ENCODE measurements at places on chromosomes 6 and 20.
A peak's percentile ranks its signal among the peaks of the same experiment; 100 is the strongest.

DNA sequence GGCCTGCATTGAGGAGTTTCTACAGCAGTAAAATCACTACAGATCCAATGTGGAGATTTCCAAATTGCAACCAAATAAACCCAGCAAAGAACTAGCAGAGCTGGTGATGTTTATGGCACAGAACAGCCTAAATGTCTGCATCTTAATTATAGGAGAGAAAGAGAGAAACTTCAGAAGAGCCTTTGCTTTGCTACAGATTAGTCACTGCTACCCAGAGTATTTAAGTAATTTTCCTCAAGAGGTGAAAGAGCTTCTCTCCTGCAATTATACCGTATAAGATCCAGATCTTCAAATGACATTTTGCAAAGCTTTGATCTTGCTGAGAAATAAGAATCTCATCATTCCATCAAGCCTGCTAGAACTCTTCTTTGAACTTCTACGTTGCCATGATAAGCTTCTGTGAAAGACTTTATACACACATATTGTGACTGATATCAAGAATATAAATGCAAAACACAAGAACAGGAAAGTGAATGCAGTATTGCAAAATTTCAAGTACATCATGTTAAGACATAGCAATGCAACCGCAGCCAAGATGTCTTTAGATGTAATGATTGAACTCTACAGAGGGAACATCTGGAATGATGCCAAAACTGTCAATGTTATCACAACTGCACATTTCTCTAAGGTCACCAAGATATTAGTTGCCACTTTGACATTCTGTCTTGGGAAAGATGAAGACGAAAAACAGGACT lies 48.0 kb downstream of the MKKS start:
- DNase-seq: no peak

- no peak for DNase-seq
These were observed 5.4 kb upstream of the ZNF217 start for GRCh38 chr20:53599044-53599362.

DNA sequence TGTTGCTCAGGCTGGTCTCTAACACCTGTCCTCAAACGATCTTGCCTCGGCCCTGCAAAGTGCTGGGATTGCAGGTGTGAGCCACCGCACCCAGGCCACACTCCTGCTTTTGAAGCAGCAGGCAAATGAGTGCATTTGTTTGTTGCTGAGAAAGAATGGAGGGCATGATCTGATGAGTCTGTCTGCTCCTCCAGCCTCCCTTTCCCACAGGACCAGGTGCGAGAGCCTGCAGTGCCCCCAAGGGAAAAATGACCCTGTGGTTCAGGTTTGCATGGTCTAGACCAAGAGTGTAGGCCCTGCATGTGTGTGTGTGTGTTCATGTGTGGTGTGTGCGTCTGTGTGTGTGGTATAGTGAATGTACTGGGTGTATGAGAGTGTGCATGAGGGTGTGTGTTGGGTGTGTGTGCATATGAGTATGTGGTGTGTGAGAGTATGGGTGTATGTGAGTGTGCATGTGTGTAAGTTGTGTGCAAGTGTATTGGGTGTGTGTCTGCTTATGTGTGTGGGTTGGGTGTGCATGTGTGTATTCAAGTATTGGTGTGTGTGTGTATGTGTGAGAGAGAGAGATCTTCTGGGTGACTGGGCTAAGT lies 22.8 kb upstream of the FOXC1 start:
- no peak for DNase-seq

DNA sequence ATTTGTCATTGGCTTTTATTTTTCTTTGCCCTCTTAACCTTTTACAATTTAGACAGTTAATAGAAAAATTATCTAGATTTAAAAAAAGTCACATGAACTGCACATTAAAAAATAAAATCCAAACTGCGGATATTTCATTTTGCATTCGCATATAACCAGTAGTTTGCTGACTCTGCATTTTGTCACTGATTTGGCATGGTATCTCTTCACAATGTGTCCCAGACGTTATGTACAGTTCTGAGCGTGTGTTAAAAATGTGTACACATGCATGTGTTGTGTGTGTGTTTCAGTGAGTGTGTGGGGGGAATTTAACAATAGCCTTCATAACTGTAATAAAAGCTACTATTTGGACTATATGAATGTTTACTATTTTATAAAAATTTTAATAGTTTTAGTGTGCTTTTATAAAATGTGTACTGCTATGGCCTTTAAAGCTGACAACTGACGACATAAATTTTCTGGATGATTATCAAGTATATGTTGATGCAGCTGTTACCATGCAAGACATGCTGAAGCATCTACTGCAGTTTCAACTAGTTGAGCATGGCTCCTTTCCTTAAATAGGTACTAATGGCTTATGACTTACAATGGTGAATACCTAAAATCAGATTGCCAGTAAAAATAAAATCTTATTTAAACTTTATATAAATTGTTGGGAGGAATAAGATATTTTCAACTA lies 67.7 kb downstream of the HMGCLL1 start:
- DNase-seq: no peak

DNA sequence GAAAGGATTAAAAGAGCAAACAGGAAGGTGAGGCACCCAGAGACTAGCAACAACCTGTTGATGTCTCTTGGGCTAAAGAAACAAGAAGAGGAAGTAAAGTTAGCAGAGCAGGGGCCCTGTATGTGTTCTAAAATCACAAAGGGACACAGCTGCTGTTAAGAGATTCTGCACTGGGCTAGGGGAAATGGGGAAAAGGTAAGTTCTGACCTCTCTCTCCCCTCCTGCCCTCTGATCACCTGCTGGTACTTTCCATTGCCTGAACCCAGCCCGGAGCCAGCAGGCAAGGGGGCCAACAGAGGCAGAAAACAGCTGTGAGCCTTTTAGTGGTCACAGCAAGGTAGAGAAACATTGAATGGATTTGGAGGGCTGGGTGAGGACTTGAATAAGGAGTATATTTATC lies 13.5 kb upstream of the CNR1 start:
- DNase-seq: no peak

DNA sequence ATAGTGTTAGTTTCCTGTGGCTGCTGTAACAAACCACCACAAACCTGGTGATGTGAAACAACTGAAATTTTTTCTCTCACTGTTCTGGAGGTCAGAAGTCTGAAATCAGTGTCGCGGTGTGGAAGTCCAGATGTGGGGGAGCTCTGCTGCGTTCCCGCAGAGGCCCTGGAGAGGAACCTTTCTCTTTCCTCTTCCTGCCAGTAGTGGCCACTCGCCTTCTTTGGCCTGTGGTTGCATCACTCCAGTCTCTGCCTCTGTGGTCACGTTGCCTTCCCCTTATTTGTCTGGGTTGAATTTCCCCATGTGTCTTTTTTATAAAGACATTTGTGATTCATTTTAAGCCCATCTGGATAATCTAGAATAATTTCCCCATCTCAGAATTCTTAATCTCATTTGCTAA lies 295.5 kb upstream of the FLRT3 start:
- peak; percentile 16 for DNase-seq

DNA sequence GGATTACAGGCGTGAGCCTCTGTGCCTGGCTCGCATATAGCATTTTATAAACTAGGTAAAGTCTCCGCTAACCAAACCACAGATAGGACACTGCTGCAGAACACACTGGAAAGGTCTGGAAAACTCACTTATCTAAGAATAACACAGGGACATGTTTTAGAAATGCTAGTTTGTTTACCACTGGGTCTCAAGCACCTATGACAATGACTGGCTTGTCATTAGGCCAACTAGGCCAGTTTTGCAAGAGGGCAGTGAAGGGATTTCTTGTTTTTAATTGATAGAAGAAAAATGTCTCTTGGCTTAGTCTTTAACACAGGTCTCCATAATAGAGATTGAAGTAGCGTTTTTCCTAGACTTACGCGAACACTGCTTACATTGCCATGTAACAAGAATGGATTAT lies 201.4 kb downstream of the TMEM242 start:
- DNase-seq: no peak

DNA sequence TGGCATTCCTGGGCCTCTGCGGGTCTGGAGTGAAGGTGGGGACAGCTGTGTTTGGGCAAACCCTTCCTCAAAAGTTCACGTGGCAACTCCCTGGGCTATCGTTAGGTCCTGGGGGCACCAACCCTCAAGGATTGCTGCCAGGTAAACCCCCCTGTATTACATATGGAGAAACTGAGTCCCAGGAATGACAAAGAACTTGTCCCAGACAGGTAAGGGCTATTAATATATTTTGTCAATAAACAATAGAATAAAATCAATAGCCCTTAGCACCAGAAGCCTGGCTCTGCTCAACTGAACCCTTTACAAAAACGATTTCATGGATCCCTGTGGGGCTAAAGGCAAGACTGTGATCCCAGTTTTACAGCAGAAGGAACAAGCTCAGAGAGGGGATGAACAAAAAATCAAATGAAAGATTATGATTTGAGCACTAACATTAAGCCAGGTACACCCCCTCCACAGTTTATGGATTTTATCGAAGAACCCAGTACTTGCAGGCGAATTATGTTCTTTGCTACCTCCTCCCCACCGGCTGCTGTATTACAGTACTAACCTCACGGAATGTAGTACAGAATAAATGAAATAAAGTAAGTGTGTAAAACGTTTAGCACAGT lies 2.7 kb downstream of the ID1 start:
- no peak for DNase-seq

DNA sequence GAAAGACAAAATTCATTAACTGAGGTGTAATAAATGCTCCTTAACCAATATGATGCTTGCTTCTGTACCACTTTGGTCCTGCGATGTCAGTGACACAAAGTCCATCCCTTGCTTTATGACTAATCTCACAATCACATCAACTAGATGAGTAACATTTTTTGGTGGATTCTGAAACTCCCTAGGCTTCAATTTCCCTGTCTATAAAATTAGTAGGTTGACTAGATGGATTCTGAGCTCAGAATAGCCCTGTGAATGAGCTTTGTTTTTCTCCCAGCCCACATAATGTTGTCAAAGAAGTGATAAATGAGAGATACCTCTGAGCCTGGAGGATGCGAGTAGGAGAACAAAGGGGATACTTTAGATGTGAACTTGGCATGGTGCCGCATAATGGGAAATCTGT lies 9.1 kb downstream of the TXLNB start:
- DNase-seq: no peak

DNA sequence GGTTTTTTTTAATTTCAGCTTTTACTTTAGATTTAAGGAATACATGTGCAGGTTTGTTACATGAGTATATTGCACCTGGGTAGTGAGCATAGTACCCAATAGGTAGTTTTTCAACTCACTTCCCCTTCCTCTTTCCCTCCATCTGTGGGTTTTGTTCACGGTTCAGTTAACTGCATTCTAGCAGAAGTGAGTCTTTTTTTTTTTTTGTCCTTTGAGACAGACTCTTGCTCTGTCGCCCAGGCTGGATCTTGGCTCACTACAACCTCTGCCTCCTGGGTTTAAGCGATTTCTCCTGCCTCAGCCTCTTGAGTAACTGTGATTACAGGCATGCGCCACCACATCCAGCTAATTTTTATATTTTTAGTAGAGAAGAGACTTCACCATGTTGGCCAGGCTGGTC lies 8.7 kb downstream of the UBR2 start:
- no peak for DNase-seq

- DNase-seq: no peak
These were observed 136.8 kb upstream of the TCF21 start for GRCh38 chr6:133752129-133752528.

DNA sequence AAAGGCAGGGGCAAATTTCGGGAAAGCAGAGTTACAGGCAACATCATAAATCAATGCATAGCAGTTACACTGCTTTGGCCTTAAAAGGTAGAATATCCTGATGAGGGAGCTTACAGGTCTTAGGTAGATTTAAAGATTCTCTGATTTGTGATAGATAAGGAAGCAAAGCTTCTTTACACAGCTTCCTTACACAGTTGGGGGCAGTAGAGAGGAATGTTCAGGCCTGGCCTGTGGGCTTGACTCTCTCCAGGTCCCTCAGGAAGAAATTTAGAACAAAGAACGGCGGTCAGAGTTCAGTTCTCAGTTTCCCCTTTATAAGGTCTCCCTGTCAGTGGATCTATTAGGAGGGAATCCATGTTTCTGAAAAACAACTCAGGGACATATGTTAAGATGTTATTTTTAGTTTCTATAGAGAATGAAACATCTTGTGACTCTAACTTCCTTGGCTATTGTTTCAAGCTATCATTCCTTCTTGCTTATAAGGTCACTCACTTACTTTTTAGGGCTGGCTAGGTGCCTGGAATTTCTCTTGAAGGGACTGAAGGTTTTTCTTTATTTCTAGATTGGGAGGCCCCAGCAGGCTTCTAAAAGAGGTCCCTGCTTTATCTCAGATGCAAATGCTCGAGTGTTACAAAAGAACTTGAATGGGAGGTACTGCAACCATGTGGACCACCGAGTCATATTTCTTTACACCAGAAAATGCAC lies 11.8 kb downstream of the HLA-B start:
- DNase-seq: no peak

DNA sequence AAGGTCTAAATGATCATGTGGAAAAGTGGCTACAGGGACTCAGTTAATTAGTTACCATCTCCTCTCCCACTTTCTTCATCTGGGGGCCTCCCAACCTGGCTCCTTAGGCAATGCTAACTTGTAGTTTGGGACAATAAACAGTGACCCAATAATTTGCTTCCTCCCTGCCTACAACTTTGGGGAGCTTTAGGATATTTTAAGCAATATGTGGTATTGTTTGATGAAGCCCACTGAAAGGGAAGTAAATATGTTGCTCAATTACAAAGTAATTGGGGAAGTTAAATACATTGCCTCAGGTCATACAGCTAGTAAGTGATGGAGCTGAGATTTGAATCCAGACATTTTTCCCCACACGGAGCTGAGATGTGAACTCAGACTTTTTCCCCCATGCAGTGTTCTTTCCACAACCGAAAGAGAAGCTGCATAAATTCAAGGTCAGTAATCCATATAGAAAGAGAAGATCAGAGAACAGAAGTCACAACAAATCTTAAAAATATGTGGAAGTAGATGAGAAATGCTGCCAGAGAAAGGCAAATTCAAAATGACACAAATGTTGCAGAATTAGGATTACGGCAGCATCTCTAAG lies 26.6 kb downstream of the ZHX3 start:
- DNase-seq: no peak

GRCh38 chr6:33621711-33622388 lies 728 bp downstream of the ITPR3 start:
- DNase-seq: peak; percentile 76

DNA sequence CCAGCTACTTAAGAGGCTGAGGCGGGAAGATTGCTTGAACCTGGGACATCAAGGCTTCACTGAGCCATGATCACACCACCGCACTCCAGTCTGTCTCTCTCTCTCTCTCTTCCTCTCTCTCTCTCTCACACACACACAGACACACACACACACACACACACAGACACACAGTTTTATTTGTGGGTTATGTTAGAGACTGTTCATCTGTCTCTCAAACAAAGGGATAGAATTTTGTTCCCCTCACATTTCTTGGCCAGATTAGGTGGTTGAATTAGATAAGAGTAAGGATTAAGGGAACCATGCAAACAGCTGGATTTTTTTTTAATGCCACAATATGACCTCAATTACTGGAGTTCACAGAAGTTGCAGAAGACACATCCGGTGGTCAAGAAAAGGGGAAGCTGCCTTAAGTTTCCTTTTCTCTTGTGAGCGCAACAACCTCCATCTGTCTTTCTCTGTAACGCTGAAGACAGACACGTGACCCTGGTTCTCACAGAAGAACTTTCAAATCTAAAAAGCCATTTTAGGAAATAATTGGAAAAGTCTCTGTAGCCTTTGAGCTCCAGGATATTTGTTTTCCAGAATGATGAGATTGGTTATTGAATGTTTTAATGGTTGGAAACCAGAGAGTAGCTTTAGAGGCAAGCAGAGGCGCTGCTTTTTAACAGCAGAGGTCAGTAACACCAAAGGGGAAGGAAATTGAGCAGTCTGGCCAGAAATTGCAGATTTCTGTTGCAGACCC lies 32.9 kb upstream of the LGSN start:
- peak; percentile 26 for DNase-seq

Data from iPS-NIHi11 (cell line).